ENCODE measurements at places on chromosomes 11 and 22. TPM values are rescaled to one million over a fixed set of nuclear protein-coding genes. Genes with fewer than 3 reads are reported as not detected.

- DNase-seq: no peak
- H3K4me1 ChIP-seq: no peaks in the 10 kb centered on the region
- H3K36me3 ChIP-seq: no peaks in the 10 kb centered on the region
- H3K4me3 ChIP-seq: no peak overlapping the region
- H3K27me3 ChIP-seq: no peaks in the 10 kb centered on the region
- no peak overlapping the region for H3K27ac ChIP-seq
Measured at GRCh38 chr11:24609192-24610119, 112.6 kb downstream of the LUZP2 start.

DNA sequence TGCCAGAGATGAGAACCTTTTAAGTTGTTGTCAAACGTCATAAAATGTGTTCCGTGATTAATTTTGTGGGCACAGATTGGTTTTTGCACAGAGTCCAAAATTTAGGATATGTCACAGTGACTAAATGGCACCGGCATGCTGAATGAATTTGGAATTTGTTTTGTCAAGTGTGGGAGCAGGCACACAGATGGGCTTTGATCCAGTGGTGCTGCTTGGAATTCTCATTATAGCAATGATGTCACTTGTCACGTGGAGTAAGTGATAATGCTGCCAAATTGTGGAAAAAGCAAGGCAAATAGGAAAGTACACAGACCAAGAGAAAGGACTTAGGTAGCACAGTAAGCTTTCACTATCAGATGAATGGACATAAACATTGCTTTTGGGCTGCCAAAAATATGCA is 8.0 kb upstream of the LIN7C start:
- no peaks in the 10 kb centered on the region for H3K27me3 ChIP-seq
- peaks cover 9% of the 10 kb centered on the region for H3K4me1 ChIP-seq
- H3K27ac ChIP-seq: no peak overlapping the region
- no peaks in the 10 kb centered on the region for H3K36me3 ChIP-seq
- no peak overlapping the region for H3K4me3 ChIP-seq
- no peak for DNase-seq

DNA sequence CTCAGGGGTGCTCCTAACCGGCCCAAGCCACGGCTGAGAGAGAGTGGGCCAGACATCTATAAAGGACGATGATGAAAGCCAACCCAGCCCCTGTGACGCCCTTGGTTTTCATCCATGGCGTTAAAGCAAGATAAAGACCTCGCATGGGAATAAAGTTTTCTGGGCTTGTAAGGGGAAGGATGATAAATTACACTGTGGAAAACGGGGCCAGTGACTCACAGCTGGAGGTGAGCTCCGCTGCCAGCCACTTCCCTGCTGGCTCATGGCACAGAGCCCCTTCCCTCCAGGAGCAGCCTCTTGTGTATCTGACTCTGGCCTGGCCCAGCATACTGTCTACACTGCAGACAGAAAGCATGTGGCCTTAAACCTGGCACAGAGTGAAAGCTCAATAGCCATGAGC is 503.2 kb upstream of the B3GAT1 start:
- H3K27me3 ChIP-seq: no peaks in the 10 kb centered on the region
- no peak overlapping the region for H3K27ac ChIP-seq
- H3K4me3 ChIP-seq: no peak overlapping the region
- no peaks in the 10 kb centered on the region for H3K36me3 ChIP-seq
- no peaks in the 10 kb centered on the region for H3K4me1 ChIP-seq

The KDELR3 gene
- total RNA-seq: 5.6 TPM
